ENCODE measurements at places on chromosomes 2 and 18. TPM values are rescaled to one million over a fixed set of nuclear protein-coding genes. Genes with fewer than 3 reads are reported as not detected.

Gene CYS1
- 14.0 TPM for polyA plus RNA-seq

Gene KIF5C
- 0.96 TPM for polyA plus RNA-seq

Gene MALL
- polyA plus RNA-seq, result 12.8 TPM

Gene TUBA3E
- polyA plus RNA-seq, result not detected

Gene FBXO48
- 1.8 TPM for polyA plus RNA-seq

All from hindlimb muscle (tissue), 1 donor.